CD4-positive, alpha-beta T cell treated with Interleukin-15 for 4 hours (primary cell): ENCODE measurements at places on chromosomes 1 and 21.

DNA sequence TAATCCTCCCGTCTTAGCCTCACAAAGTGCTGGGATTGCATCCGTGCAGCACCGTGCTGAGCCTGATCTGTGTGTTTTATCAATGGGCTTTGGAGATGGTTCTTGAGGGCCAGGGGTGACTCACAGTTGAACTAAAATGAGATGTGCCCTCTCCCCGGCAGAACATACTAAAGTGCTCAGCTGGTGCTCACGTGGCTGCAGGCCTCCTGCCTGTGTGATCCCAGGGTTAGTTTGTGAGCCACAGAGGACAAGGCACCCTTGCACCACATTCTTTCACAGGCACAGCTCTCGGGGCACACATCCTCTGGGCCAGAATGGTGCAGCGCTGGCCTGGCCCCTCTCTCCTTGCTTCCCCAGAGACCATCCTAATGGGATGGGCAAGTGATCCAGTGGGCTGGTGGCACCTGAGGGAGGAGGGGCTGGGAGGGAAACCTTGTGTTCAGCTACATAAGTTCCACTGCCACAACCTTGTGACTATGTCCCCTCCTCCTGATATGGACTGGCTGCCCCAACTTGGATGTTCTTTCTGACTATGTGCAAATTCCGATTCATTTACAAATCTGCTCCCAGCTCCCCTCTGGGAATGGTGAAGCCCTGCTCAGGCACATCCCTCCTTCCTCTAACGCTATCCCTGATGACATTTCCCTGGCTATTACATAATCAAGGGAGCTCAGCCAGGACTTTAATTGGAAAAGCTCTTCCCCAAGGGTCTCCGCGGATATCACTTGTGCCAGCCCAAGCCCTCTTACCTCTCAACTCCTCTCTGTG is 197.0 kb upstream of the EDN2 start:
- DNase-seq: no peak

DNA sequence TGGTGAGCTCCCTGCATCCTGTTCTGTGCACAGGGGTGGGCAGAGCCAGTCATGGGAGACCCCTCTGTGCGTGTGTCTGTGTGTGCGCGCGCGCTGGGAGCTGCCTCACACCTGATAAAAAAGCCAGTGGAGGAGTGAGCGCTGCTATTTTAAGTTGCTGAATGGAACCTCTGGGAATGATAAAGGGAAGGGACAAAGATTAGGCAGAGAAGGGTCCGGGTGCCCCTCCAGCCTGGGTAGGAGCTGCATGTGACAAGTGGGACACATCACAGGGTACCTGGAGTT is 847 bp downstream of the ADORA1 start:
- DNase-seq: no peak

- DNase-seq: no peak
Measured at GRCh38 chr1:214658785-214659184, 55.8 kb downstream of the CENPF start.

DNA sequence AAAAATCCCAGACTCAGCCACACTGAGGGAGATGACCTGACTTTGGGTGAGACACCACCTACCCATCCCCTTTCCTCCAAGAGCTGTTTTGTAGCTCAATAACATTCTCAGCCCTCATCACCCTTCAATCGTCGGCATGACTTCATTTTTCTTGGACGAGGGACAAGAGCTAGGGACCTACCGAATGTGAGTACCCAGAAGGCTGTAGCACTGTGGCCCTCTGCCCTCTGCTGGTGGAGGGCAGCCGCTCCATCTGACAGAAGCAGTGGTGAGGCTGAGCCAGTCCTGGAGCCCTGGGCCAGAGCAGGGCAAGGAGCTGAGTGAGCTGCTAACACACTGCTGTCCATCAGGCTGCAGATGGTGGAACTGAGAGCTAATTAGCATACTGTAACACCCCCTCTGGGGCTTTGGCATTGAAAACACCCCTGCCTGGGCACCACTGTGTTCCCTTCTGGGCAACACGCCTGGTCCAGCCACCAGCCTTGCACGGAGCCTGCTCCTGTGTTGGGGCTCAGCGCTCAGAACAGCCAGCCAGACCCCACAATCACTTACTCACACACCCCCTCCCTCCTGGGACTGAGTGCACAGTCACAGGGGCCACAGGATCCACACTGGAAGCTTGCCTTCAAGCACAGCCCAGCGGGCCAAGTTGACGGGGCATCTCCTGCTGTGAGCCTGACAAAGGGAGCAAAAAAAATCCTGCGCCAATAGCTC is 18.3 kb upstream of the ALPL start:
- DNase-seq: no peak

DNA sequence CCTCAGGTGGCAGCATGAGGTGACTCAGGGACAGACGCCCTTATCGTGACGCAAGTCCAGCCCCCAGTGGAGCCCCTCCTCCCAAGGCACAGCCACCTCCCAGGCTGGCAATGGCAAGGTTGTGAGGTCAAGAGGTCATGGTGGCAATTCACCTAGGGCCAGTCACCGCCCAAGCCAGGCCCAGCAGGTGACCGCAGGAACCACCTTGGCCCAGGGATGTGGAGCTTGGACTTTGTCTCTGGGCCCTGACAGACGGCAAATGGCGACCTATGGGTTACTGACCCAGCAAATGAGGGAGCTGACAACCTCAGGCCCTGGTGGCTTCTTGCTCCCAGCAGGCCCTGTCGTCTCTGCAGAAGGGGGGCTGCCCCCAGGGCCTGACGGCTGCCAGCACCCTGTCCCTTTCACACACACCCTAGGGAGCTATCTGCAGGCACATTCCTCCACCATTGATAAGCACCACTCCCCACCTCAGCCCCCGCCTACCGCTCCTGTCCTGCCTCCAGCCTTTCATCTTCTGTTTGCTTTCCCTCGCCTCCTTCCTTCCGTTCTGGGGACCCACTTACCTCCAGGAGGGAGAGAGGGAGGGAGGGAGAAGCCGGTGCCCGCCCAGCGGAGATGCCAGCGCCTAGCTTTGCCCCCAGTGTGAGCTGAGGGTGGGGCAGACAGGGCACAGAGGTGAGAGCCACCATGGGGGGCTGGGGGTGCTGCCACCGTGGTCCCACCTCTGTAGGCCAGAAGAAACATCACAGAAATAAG is 12.1 kb downstream of the EPHA2 start:
- no peak for DNase-seq

DNA sequence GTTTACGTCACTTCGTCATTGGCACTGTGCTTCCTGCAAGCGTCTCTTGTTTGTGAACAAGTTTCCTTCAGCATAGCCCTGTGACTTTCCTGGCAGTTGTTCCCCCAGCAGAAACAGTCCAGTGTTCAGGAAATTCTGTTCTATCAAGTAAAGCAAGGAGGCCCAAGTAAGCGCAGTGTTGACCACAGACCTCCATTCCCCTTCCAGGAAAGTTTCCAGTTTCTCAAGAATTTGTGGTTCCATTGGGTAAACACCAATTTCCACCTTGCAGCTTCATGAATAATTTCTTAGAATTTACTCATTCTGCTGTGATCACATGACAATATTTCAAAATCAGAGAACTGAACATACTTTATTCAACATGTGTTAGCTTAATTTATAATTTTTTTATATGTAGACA is 88.5 kb upstream of the ETV3 start:
- no peak for DNase-seq
